ENCODE measurements at places on chromosomes 7 and 10. TPM values are rescaled to one million over a fixed set of nuclear protein-coding genes. Genes with fewer than 3 reads are reported as not detected.
A peak's percentile ranks its signal among the peaks of the same experiment; 100 is the strongest.

The PRSS58 gene
- total RNA-seq = not detected

The NODAL gene
- 0.12 TPM for total RNA-seq

DNA sequence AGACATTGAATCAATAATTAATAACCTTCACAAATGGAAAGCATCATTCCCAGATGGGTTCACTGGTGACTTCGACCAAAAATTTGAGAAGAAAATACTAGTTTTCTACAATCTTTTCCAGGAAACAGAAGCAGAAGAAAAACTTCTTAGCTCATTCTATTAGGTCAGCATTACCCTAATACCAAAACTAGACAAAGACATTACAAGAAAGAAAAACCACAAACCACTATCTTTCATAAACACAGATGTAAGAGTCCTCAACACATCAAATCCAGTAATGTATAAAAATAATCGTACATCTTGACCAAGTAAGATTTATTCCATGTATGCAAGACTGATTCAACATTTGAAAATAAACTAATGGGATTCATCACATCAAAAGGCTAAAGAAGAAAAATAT lies 64.0 kb upstream of the CDK1 start:
- DNase-seq = no peak

DNA sequence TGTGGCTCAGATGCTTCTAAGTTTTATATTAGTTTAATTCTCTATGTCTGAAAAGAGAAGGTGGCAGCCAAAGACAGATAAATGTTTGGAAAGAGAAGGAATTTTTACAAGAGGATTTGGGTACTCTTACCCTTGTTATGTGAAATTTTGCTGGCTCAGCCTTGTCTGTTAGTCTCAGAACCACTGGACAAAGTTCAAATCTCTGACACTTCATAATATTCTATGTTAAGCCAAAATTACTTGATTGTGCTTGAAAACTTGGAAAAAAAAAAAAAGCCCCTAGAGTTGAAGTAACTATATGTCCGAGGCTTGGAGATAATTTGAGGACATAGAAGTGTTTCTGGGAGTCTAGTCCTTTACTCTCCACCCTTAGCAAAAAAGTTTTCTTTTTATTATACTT lies 1079.3 kb upstream of the LRRTM3 start:
- DNase-seq = no peak

DNA sequence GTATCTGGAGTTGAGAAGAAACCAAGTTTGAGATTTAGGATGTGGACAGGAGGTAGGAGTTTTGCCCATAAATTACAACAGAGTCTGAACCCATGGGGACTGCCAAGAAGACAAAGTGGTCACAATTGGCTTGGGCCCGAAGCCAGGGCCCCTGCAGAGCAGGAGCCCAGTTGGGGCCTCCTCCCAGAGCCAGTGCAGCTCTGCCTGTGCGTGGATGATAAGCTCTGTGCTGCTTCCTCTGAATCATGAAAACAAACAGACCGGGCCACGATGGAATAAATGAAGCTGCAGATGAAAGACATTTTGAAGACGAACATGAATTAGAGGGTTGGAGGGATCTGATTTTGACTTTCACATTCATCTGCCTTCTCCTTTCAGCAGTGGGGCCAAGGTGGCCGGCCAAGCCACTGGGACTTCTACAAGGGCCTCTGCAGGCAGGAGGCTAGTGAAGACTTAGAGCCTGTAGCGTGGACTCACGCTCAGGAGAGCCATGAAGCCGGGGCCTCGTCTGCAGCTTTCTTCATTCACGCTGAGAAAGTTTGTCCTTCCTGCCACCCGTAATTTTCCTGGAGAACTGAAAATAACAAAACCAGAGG lies 156.8 kb upstream of the LYZL1 start:
- no peak for DNase-seq

DNA sequence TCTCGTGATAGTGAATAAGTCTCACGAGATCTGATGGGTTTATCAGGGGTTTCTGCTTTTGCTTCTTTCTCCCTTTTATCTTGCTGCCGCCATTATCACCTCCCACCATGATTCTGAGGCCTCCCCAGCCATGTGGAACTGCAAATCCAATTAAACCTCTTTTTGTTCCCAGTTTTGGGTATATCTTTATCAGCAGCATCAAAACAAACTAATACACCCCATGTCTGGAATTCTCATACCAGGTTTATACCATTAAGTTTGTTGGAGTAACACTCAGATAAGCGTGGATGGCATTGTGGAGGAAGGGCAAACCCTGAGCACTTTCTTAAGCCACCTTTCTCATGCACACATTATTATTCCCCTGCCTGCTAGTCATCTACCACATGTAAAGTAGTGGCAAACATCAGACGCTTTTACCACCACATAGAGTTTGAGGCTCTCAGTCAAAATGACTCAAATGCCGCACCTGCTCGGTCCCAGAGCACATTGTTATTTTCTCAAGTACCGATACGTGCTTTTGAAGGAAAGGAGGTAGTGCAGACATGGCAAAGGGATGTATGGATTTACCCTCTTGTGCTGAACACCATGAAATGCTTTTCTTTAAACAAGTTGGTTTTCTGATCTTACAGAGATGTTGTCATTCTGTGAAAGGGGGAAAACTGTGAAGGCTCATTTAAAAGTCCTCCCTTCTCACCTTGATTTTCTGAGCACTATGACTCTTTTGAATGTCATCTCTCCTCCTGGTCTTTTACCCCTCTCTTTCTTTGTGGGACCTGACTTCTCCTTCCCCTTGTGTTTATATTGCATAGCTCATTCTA lies 429.7 kb downstream of the EXOC4 start:
- DNase-seq = no peak

DNA sequence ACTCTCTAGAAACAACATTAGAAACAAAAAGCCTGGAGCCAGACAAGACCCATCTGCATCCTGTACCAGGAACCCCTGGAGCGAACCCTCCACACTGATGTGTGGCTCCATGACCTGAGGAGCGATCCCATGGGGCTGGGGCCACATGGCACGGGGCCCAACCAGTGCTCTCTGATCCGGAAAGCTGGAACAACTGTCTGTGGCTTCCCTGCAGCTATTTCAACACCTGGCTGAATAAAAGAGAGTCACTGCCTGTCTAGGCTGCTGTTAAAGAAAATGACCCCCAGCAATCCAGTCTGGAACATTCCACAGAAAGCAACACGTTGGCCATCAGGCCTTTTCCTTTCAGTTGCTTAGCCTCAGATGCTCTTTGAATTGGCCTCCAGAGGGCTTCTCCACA lies 20.9 kb downstream of the UROS start:
- no peak for DNase-seq

DNA sequence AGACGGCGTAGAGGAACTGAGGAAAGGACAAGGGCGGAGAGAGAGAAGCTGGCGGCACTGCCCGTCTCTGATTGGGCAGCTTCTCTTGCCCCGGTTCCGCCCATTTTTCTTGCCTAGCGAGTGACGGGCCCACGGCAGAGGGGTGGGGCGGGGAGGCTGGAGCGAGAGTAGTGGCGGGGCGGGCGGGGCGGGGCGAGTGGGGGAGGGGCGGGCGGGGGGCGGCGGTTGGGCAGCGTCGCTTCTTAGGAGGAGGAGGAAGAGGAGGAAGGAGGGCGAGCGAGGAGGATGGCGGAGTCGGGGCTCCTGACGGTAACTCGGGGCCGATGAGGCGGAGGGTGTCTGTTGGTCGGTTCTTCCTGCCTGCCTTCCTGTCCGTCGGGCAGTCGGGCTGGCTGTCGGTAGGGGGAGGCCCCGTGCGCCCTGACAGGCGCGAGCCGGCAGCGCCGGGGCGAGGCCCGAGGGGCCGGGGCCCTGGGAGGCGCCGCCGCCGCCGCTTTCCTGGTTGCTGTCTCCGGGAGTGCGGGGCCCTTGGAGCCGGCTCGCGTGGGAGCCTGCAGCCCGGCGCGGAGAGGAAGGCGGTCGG lies at the start of gene SHOC2:
SHOC2 (plus strand) TSS at position 256 of the 583 bp plus-strand sequence. CDS start 44,755 bp downstream, outside the sequence.
- DNase-seq = peak; percentile 99

DNA sequence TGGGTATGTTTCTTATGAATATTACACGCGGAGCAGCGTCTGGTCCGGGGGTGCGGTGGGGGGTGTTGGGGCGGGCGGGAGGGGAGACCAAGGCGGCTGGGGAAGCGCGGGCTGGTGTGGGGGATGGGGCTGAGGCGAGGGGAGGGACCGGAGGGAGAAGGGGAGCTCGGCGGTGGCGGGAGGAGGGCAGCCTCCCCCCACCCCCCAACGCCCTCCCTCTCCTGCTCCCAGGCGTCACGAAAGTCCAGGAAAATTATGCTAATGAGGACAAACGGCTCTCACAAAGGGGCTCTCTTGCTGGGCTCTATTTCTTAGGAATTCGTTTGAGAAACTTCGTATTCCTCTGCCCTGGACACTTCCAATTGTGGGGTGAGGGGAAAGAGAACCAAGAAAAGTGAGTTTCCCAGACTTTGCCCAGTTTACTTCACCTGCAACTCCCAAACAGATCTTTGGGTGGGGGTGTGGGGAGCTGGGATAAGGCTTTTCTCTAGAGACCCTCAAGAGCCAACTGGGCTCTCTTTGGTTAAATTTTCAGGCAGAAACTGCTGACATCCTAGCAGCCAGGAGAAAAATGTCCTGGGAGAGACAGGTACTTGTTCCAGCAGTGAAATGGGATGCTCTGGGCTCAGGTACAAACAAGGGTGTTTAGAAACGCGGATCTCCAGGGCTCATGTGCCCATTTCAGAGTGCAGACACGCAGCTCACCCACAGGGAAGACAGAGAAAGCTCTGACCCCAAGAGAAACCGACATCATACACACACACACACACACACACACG lies 11.7 kb upstream of the HOXA2 start:
- DNase-seq = no peak

DNA sequence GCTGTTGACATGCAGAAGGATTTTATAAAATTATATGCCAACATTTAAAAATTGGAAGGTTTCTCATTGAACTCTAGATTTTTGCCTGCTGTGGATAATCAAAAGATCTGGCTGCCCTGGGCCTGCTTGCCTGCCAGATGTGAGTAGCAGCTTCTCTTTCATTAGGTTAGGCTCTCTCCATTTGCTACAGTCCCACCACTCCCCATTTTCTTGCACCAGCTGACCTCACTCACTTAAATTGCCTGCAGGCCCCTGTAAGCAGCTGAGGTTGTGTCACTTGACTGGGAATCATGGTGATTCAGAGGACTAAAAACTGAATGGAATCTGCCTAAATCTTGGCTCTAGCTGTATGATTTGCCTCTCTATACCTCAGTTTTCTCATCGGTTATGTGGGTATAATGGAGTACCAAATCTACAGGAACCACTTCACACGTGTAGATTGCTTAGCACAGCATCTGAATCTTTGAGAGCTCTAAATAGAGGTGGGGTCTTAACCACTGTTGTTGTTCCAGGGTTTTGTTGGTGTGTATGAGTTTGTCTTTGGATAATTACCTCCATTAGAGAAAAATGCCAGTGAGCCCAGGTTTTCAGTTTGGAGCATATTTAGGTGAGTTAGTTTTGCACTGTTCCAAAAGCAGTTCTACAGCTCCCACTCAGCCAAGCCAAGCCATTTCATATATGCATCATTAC lies 18.6 kb upstream of the RAPGEF5 start:
- DNase-seq = no peak

GRCh38 chr7:130622866-130623265 lies 45.7 kb downstream of the COPG2 start:
- DNase-seq = no peak

DNA sequence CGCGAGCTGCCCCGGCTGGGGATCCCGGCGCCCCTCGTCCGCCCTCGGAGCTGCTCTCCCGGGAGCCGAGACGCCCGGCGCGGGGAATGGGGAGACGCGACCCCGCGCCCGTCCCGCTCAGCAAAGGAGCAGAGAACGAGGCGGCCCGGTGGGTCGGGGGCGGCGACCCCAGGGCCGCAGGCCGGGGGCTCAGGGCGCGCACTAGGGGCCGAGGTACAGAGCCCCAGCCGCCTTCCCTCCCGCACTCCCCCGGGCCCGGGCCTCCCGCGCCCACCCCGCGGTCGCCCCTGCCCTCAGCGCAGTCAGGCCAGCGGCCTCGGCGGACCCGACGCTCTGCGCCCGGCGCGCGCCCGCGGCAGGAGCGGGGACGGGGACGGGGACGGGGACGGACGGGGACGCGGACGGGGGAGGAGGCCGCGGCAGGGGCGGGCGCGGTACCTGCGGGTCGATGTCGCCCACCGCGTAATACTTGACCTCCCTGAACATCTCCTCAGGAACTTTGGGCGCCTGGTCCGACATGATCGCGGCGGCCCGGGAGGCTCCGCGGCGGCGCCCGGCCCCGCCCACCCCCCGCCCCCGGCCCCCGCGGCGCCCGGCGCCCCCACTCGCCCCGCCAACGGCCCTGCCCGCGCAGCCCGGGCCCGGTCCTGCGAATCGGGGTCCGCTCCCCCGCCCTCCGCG lies 373 bp downstream of the PAXIP1 start:
- DNase-seq = no peak

GRCh38 chr10:62025134-62025794 lies 123.8 kb downstream of the ARID5B start:
- no peak for DNase-seq

DNA sequence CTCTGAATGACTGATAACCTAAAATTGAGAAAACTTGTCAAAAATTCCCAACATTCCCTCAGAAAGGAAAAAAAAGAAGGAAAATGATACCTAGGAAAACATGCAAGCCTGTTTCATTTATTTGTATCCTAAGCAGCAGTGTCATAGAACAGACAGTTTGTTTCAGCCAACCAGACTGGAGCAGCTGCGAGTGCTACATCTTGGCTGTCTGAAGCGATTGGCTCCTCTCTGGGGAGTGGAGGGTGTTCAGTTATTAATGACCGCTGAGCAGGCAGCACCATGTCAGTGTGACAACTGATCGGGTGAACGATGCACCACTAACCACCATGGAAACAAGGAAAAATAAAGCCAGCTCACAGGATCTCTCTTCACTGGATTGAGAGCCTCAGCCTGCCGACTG lies at the start of gene LRRN3:
LRRN3 (plus strand) TSS at position 282 of the 400 bp plus-strand sequence. CDS start 31,646 bp downstream, outside the sequence.
- DNase-seq = peak; percentile 15

- DNase-seq = no peak
Observed at GRCh38 chr10:116848032-116848943, 1.0 kb upstream of the ENO4 start.

Data from mucosa of gallbladder (tissue), 1 donor.